Ureter (tissue), 1 donor: ENCODE measurements at places on chromosomes 4 and X. TPM values are rescaled to one million over a fixed set of nuclear protein-coding genes. Genes with fewer than 3 reads are reported as not detected.

The PPARGC1A gene
- total RNA-seq: 13.3 TPM

The ARHGEF38 gene
- total RNA-seq: 1.2 TPM

The DKK2 gene
- total RNA-seq: 4.4 TPM

The AKAP4 gene
- not detected for total RNA-seq

DNA sequence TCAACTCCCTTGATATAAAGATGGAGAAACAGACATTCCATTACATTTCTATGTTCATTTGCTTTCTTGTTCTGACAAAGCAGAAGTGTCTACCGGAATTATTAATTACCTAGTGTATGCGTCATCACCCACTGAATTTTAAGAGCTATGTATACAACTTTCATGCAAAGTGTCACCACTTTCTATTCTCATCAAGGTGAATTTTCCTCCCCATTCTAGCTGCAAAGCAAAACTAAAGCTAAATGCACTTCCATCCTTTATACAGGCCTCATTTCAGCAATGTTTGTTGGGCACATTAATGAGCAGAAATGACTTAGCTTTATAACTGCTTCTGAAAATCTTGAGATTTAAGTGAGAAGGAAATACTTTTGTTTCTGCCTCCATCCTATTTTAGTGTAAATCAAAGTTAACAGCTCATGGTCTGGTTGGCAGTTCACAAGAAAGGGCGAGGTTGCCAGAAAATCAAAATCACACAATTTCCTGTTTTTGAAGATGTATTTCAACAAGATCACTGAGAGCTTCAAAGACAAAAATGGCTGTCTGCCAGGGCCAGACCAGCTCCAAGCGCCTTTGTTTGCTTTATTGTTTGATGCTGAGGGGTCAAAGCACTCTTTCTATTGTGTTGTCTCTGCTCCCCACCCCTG lies 7.2 kb upstream of the FAM9C start:
- no peak for DNase-seq

DNA sequence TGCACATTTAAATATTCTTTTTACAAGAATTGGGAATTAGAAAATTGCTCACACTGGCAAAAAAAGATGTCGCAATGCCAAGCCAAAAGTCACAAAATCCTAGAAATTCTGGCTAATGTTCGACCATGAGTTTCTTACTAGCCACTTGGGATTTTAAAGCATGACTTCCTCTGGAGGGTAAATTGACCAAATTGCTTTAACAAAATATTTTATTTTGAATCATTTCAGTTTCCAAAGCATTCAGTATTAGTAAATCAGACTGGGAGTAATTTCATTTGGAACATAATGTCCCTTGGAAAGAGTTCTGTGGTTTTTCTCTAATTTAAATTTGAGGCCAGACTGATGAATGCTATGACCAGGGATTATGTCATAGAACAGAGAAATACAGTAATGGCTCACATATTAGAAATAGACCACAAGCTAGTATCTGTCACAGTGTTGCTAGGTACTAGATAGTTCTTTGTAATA lies 7.6 kb upstream of the CXCL5 start:
- no peak for DNase-seq

- DNase-seq: no peak
Measured at GRCh38 chrX:129659141-129659540, 4.4 kb upstream of the APLN start.

- no peak for DNase-seq
Measured at GRCh38 chrX:65671966-65672365, 4.5 kb downstream of the MSN start.

DNA sequence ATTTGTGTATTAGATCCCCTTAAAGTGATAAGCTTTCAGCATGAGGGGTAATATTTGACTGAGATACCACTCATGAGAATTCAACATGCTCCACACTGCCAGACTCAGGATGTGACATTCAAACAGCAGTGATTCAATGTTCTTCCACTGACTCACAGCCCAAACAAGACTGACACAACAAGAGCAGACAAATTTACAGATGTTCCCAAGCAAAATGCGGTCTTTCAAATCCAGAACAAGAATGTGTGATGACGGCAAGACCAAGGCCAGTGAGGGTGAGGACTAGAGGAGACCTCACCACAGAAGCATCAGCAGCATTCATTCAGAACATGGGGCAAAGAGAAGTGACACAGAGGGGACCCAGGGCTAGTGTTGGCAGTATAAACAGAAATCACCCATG lies 99.3 kb upstream of the GRIA3 start:
- DNase-seq: no peak

- DNase-seq: peak; percentile 54
Measured at GRCh38 chr4:164977243-164978164, at the start of gene TRIM61. TSS of gene TRIM61 (minus strand) at chr4:164977657. CDS start at chr4:164970002, 7,655 bp downstream.

DNA sequence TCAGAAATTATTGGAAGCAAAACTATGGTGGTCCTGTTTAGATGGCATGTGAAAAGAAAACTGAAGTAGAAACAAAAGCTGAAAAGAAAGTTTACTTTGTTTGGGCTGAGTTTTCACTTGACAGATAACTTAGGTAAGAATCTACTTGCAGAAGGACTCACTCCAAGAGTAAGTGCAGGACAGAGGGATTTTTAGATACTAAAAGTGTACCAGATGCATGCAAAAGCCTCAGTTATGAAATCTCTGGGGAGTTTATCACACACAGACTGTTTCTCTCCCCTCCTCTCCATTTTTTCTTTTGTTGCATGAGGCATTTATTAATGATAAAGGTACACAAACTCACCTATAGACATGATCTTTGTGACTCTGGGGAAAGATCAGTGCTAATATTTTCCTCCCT lies 127.5 kb upstream of the GIMD1 start:
- DNase-seq: no peak

GRCh38 chrX:130878350-130879341 lies 24.4 kb downstream of the ENOX2 start:
- DNase-seq: no peak

GRCh38 chr4:143344041-143344440 lies 7.4 kb downstream of the GAB1 start:
- DNase-seq: no peak

DNA sequence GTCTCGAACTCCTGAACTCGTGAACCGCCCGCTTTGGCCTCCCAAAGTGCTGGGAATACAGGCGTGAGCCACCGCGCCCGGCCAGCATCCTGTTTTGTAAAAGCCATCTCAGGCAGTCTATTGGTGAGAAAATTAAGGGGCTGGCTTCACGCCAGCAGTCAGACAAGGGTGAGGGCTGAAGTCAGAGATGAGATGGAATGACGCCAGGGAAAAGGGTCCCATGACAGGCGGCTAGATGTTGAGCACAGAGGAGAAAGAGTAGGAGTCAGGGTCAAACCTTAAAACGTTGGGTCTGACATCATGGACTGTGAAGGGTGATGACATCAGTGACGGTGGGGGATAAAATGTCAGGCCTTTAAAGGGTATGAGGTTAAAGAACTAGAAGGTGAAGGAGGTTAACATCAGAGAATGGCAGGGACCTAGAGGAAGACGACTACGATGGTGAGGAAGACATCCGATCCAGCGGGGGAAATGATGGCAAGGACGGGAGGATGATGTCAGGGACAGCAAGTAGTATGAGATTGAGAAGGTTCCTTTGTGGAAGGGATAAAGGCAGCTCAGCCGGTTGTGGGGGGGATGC lies 504 bp upstream of the RBM3 start:
- DNase-seq: peak; percentile 54

- DNase-seq: no peak
Measured at GRCh38 chr4:118935819-118936218, 47.2 kb downstream of the SYNPO2 start.

- no peak for DNase-seq
Measured at GRCh38 chrX:115364670-115365069, 75.2 kb downstream of the LUZP4 start.
